ENCODE measurements at places on chromosomes 6 and 20.

DNA sequence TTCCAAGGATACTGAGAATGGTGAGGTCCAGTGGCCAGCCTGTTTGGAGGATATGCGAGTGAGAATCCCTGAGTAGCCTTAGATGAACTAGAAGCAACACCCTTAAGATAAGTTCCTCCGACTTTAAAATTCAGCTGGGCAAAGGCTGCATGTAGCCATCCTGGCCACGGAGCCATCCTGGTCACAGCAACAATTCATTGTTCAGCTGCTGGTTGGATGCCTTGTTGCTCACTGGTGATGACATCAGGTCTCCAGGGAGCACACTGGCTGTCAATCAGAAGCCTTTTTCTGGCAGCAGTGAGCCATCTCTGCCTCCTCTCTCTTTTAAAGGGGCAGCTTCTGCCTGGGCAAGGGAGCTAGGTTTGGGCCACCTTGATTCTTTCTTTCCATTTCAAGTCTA lies 22.4 kb upstream of the RIMS4 start:
- DNase-seq, result no peak

DNA sequence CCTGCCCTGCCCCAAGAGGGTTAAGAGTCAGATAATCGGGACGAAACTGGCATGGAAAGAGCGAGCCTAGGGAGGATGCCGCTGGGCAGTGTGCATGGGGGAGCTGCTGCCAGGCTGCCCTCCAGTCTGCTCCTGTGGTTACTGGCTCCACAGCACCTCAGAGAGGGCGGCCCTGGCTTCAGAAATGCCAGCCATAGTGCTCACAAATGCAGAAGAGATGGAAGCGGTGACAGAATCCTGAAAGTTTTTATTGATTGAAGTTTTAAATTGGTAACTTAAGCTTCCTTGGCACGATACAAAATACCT lies 57.9 kb downstream of the VAPB start:
- no peak for DNase-seq

- DNase-seq, result no peak
Observed at GRCh38 chr6:106832766-106833510, 141.6 kb downstream of the CD24 start.

DNA sequence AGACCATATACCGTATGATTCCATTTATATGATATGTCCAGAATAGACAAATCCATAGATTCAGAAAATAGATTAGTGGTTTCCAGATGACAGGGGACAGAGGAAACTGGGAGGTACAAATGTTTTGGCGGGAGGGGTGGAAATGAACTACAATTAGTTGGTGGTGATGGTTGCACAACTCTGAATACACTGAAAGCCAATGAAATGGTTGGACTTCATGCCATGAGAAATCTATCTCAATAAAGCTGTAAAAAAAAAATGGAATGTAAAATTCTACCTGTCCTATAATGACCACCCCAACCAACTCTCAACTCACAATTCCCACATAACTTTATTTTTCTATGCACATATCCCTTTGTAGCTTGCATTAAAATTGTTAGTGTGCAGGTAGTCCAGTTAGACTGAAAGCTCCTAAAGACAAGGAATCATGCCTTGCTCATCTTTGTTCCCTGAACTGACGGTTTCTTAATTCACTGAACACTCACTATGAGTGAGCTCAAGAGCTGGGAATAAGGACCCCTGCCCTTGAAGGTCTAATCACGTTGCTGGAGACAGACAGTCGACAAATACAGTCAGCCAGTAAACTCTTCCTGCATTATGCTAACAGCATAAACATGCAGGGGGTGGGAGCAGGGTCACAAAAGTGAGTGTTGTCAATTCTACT lies 1.4 kb downstream of the DCDC2 start:
- no peak for DNase-seq

- DNase-seq, result peak; percentile 83
Observed at GRCh38 chr6:43228951-43229802, at the start of gene DNPH1. Gene DNPH1, minus strand, starts transcription at chr6:43229481. Its CDS starts 25 bp downstream, at chr6:43229456.

GRCh38 chr6:44542401-44543116 lies 155.1 kb downstream of the CDC5L start:
- DNase-seq, result no peak

Data from NCI-H526 (cell line).